ENCODE measurements at places on chromosomes 3 and 15.

DNA sequence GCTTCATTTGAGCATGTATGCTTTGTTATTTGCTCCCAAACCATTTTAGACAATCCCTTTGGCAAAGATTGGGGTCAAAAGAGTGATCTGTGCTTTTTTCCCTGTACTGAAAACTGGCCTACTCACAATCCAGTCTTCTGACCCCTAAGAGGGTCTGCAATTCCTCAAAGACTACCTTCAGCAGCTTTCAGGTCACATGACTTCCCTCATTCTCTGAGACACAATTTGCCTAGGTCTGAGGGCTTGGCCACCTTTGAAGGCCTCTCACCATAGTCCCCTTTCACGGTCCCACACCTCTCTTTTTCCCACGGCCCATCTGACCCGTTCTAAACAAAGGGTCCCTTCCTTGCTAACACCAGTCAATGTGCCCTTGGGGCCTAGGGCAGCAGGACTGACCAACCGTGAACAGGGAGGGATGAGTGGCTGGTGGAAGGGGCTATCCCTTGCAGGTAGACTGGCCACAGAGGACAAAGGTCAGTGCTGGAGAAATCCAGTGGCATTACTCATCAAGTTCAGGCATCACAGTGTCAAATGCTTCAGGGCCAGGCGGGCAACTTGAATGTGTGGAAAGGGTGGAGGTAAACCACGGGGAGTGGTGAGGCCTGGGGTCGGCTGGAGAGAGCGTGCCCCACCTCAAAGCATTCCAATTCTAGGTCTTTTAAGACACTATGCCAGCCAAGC lies 10.8 kb downstream of the RASL12 start:
- no peak for DNase-seq

GRCh38 chr15:74763416-74763815 lies 14.8 kb downstream of the CYP1A2 start:
- DNase-seq, result no peak

- no peak for DNase-seq
Measured at GRCh38 chr15:40420793-40421192, 15.2 kb downstream of the IVD start.

GRCh38 chr3:169268286-169268776 lies 395.2 kb downstream of the MECOM start:
- DNase-seq, result no peak

DNA sequence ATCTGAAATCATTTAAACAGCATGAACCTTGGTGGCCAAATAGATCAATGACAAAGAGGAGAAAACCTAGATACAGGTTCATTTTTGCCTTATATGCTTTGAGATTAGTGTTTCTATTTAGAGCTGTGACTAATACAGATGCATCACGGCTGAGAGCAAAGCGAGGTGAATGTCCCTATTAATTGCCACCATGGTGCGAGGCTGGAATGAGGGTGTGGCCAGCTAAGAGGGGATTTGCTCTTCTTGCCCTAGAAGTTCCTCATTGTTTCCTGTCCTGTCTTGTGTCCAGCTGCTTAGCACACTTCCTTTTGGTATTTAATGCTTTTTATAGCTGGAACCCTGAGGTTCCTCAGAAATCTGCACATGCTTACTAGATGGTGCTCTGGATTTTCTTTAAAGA lies 339.1 kb upstream of the RGMA start:
- no peak for DNase-seq

DNA sequence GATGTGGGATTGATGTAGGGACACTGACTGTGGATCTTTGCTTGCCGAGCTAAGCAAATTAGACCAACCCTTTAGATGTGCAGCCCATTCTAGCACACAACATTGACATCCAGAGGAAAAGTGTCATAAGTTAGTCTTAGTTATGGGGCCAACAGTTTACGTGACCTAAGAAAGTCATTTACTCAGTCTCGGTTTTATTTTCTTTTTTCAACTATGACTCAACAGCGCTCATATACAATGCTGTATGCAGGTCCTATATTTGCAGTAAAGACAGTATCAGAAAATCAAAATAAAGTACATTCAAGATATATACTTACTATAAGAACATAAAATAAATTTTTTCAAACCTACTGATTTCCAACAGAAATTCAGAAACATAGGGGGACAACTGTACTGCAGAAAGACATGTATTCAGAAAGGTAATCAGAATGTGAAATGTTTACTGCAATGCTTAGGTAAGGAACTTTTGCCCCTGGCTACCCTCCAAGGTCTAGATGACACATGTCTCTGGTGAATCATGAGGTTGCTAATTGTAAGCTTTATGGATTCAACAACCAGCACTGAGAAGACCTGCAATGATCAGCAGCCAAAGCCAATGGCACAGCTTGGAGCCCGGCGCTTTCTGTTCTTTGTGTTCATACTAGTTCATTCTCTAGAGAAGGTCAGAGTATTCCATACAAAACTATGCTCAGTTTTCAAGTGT lies 317.5 kb upstream of the CNTN6 start:
- DNase-seq, result no peak

- no peak for DNase-seq
Measured at GRCh38 chr3:13161021-13161759, 88.0 kb upstream of the IQSEC1 start.

- no peak for DNase-seq
Measured at GRCh38 chr3:151579571-151580270, 118.9 kb upstream of the IGSF10 start.

GRCh38 chr3:133670525-133670995 lies 8.8 kb upstream of the TOPBP1 start:
- no peak for DNase-seq

DNA sequence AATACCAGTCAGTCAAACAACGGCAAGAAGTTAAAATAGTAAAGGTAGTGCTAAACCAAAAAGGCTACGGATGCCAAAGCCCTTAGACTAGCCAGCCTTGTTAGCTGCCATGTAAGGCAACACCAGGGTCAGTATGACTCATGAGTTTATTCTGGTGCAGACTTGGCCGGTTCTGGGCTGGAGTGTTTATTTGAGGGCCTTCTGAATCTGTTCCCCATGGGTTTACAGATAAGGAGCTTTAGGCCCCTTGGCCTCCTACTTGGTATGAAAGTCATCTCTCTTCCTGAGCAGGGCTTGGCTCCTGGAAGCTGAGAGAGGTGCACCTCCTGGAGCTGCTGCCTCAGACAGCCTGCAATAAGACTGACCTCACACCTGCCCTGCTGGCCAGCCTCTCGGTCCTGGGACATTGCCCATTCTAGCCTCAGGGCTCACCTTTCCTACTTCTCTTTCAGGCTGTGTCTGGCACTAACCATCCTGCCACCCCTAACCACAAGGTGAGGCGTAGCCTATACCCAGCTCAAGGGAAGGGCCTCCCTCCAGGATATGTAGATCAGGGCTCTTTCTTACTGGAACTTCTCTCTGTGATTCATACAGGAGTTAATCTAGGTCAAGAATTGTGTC lies 10.4 kb upstream of the RTP1 start:
- no peak for DNase-seq

DNA sequence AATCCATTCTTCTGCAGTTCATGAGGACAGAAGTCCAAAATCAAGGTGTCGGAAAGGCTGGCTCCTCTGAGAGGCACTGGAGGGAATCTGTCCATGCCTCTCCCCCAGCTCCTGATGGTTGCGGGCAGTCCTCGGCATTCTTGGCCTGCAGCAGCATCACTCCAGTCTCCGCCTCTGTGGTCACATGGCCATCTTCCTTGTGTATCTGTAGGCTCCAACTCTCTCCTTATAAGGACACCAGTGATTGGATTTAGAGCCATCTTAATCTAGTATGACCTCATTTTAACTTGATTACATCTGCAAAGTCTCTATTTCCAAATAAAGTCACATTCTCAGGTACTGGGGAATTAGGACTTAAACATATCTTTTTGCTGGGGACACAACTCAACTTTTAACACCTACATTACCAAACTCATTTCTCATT lies 56.0 kb upstream of the FLNB start:
- no peak for DNase-seq

- DNase-seq, result no peak
Measured at GRCh38 chr15:57273402-57273801, 102.9 kb upstream of the CGNL1 start.

GRCh38 chr3:44981220-44981619 lies 5.2 kb downstream of the EXOSC7 start:
- no peak for DNase-seq

DNA sequence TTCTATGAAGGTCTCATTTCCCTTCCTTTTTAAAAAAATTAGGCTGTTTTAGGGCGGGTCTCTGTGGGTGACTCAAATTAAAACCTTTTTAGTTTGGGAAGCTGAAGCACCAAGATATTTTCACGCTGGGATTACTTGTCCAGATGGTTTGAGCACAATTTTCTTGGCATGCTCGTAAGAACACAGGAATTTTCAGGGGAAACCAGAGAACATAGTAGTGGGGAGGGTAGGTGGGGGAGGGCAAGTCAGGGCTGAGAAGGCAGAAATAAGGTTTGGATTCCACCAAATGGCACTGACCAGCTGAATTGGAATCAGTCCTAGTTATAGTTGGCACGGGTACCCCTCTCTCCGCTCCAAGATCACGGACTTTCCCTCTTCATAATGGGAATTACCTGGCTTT lies 97.3 kb upstream of the LRIG1 start:
- no peak for DNase-seq

GRCh38 chr3:128850544-128850943 lies 28.9 kb upstream of the ACAD9 start:
- DNase-seq, result no peak

GRCh38 chr3:114846252-114846651 lies 300.8 kb downstream of the ZBTB20 start:
- no peak for DNase-seq

DNA sequence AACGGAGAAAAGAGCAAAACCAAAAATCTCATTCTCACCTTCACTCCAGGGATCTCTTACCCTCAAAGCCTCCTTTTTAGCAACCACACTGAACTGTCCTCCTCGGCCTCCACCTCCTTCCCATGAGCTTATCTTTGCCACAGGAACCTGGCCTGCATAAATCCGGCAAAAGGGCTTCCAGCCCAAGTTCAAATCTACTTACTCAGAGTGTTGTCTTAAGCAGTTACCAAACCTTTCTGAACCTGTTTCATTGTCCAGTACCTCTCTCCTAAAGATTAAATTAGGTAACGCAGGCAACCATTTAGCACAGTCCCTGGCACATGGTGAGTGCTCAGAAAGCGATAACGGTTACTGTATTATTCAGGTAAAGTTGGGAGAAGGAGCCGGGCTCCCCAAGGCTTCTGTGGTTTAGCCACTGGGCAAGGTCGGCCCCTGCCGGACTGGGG lies 777 bp downstream of the CIB1 start:
- no peak for DNase-seq

- DNase-seq, result no peak
Measured at GRCh38 chr3:29397406-29397805, 116.5 kb downstream of the RBMS3 start.

DNA sequence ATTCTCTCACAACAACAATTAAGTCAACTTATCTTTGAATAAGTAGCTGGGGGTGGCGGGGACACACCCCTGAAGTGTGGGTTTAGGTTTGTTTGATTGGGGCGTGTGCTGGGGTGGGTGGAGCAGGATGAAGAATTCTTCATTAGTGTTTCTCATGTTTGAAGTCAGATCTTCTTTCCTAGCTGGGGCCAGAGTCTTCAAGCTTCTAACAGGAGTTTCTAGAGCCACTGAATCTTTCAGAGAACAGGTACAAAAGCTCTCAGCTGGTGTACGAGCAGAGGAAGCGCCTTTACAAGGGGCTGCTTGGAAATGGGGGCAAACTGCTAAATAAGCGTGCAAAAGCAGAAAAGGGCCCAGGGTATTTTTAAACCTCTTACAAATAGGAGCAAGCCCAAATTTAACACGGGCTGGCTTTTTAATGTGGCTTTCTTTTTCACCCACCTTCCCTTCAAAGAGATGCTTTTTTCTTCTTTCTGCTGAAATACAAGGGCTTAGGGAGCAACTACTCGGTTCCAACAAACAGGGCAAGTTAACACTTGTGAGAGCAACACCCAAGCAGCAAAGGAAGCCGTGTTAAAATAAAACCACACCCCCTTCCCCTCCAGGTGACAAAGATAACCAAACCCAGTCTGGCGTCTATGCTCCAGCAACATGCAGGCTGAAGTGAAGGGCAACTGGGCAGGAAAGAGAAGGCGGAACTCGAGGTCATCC lies 86.9 kb upstream of the RASGRP1 start:
- DNase-seq, result no peak

GRCh38 chr3:108661699-108662098 lies 72.2 kb downstream of the DZIP3 start:
- no peak for DNase-seq

DNA sequence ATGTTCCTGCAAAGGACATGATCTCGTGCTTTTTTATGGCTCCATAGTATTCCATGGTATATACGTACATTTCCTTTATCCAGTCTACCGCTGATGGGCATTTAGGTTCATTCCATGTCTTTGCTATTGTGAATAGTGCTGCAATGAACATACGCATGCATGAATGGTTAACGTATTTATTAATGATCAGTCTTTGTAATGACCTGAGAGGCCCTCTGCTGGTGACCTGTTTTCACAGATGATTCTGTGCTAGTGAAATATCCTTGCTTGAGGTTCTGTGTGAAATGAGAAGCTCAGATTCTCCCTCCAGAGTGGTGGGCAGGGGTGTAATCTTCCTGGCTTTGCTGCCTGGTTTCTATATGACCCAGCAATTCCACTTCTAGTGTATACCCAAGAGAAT lies 160.2 kb upstream of the RASGRP1 start:
- no peak for DNase-seq

DNA sequence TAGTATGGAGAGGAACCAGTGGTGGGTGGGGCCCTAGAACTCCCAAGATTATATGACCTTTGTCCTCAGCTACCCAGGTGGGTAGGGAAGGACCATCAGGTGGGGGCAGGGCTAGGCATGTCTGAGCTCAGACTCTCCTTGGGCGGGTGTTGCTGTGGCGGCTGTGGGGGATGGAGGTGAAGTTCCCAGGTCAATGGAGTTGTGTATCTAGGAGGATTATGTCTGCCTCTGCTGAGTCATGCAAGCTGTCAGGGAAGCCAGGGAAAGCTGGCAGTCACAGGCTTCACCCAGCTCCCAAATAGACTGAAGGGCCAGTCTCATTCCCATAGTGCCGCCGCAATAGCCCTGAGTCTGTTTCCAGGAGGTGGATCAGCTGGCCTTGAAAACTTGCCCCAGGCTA lies 139.7 kb upstream of the CFAP20DC start:
- no peak for DNase-seq

DNA sequence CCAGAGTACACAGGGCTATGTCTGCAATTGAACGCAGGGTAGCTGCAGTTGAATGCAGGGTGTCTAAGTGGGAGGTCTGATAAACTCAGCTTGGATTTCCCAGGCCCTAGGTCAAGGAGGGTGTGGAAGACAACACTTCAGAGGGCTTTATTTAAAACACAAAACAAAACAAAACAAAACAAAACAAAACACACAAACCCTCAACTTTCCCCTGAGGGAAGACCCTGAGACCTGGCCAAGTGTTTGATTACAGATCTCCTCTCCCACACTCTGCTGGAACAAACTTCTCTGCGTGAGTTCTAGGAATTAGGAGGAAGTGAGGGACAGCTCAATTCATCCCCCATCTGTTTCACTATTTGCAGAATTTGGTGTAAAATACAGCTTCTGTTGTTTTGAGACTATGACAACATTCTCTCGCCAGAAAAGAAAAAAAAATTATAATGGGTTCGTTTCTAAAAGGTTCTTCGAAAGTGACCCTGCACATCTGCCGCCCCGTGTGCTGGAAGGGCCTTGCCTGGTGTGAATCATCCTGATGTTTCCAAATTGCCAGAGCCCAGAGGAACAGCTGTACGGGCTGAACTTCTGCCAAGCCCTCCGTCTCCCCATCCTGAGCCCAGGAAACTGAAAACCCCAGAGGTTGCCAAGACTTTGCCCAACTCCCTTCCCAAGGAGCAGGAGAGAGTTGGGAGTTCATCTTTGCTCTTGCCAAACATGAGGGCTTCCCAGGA lies 73.3 kb upstream of the RAD18 start:
- DNase-seq, result no peak

- no peak for DNase-seq
Measured at GRCh38 chr3:10189557-10190354, 25.0 kb downstream of the IRAK2 start.

GRCh38 chr3:184811663-184811998 lies 335 bp upstream of the VPS8 start:
- no peak for DNase-seq

Measured in stimulated activated CD8-positive, alpha-beta memory T cell treated with anti-CD3 and anti-CD28 coated beads, Interleukin-15, amount 100 ng/mL, for 24 hours (primary cell).